ENCODE measurements at places on chromosomes 7 and 10.

GRCh38 chr7:39642896-39643295, 19.5 kb downstream of the RALA start:
- no peak for DNase-seq

- no peak for DNase-seq
These were observed 1212.3 kb downstream of the NXPH1 start for GRCh38 chr7:9645756-9646155.

DNA sequence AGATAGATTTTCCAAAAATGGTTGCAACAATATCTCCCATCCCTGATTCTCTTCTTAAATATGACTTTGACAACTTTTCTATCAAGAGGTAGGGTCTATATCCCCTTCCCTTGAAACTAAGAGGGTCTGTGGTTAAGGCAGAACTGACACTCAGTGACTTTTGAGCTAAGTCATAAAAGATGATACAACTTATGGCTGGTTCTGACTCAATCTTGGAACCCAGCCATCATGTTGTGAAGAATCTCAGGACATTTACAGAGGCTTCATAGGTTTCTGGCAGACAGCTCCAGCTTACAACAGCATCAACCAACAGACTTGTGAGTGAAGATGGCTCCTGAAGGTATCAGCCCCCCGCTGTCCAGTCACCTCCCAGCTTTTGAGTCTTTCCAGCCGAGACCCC, 203.5 kb downstream of the RNLS start:
- peak; percentile 14 for DNase-seq

DNA sequence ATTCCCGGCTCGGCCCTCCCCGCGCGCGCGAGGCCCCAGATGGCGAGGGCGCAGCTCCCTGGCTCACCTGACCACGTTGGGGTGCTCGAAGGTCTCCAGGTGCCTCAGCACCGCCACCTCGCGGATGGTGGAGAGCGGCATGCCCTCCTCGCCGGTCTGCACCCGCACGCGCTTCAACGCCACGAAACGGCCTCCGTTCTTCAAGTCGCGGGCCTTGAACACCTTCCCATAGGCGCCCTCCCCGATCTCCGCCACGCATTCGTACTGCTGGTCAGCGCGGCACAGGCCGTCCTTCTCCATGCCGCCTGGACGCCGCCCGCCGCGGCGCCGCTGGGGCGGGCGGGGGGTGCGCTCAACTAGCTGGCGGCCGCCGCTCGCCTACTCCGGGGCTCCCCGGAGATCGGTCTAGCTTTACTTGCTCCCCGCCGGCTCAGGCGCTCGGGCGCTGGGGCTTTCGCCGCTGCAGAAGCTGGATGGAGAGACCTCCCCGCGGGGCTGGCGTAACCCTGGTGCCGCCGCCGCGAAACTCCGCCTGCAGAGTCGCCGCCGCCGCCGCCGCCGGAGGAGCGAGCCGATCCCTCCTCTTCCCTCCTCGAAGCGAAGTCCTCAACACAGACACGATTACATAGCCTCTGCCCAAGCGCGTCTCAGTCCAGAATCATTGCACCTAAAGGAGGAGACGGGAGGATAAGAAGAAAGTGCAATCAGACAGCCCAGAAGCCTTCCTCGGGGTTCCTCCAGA, 3.2 kb downstream of the CDK6 start:
- DNase-seq, result peak; percentile 88

DNA sequence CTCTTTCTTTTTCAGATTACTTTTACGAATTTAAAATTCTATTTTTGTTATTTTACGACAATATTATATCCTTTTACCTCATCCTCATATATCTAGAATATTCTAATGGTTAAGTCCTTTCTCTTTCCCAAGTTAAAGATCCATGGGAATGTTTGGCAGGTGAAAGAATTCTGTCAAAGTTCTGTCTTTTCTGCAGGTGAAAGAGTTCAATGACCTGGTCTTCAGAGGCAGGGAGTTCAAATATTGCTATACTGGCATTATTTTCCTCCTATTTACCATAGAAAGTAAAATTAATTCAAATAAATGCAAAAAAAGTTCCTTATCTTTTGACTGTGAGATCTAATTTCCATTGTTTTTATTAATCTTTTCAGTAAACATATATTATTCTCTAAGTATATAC, 194.3 kb downstream of the ARL4A start:
- no peak for DNase-seq

- DNase-seq, result no peak
These were observed 492.7 kb downstream of the DNAJB6 start for GRCh38 chr7:157829491-157829890.

DNA sequence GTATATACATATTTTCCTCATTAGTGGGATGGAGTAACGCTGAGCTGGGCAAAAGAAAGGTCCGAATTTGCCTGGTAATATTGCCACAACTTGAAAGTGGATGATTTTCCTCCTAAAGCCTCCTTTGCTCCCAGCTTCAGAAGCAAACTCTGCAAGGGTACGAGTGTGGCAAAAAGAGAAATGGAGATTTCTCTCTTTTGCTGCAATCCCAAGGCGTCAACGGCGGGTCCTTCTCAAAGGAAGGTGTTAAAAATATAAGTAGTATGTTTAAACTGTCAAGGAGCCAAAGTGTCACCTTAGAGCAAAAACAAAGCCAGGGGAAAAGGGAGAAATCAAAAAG, 12.4 kb upstream of the HOXA2 start:
- DNase-seq, result no peak

GRCh38 chr10:50997461-50997860, 76.8 kb upstream of the PRKG1 start:
- DNase-seq, result no peak

DNA sequence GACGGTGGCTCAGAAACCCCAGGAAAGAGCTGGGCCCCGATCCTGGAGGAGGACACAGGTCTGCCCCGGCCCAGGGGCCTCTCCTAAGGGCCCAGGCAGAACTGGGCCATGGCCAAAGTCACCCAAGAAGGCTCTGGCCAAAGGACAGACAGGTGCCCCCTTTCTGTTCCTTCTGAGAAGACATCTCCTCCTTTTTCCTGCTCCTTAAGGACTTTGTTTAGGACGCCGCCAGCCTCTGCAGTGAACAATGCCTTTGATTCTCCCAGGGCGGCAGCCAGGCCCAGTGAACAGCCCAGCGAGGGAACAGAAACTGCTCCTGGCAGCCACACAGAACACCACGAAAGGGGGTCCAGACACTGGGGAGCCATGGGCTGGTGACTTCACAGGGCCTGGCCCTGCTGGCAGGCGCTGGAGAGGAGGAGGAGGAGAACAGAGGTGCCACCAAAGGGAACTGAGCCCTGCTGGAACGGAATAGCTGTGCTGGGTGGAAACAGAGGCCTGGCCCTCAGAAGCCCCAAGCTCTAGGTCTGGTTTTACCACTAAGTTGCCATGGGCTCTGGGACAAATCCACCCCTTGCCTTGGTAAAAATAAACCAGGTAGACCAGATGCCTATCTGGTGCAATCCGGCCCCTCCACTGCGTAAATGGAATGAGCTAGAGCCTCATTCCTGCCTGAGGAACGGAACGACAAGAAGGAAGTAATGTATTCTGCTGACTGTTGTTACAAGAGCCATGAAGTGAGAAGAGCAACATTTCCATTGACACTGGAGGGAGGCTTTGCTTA, 163.3 kb upstream of the RHEB start:
- no peak for DNase-seq

GRCh38 chr7:128908750-128909624, 1.5 kb downstream of the KCP start:
- DNase-seq, result no peak

- no peak for DNase-seq
These were observed 1.0 kb downstream of the ASB10 start for GRCh38 chr7:151185762-151186639.

DNA sequence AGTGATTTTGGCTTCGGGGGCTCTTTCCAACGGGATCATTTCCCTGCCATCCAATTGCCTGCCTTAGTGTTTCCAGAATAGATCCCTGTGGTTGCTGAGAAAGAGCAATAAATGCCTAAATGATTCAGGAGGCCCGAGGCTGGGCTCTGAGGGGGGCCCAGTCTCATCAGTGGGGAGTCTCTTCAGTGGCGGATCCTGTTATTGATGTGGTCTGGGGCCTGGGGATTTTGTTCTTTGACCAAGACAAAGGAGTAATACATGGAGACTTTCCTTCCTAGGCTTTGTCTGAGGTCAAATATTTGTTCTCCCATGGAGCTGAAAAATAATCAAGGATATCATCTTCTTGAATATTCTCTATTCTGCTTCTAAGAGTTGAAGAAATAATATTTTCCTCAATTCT, 40.8 kb downstream of the TAS2R41 start:
- DNase-seq, result no peak

DNA sequence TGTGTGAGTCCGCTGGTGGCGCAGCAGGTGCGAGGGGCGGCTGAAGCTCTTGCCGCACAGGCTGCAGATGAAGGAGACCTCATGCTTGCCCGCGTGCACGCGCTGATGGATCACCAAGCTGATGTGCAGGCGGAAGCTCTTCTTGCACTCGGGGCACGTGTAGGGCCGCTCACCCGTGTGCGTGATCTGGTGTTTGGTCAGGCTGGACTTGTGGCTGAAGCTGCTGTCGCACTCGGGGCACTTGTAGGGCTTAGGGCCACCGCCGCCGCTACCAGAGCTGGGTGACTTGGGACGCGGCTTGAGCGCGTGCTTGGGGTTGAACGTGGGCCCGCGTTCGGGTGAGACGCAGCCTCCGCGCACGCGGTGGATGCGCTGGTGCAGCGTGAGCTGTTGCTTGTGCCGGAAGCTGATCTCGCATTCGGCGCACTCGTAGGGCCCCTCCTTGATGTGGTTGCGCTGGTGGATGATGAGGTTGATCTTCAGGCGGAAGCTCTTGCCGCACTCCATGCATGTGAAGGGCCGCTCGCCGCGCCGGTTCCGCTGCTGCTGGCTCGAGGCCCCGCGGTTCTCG, 28.7 kb downstream of the ZNF777 start:
- DNase-seq, result no peak

- DNase-seq, result peak; percentile 30
These were observed 371.9 kb upstream of the SHH start for GRCh38 chr7:156184164-156184563.

Data from NB4 (cell line).